ENCODE measurements at places on chromosomes 3 and 15.

GRCh38 chr15:85581495-85581894 lies 201.1 kb downstream of the AKAP13 start:
- no peak for DNase-seq

- DNase-seq: no peak
These were observed 542.7 kb upstream of the MDFIC2 start for GRCh38 chr3:70855149-70855548.

- no peak for DNase-seq
These were observed 4.8 kb downstream of the TTBK2 start for GRCh38 chr15:42915654-42916315.

- no peak for DNase-seq
These were observed 633.1 kb upstream of the TBL1XR1 start for GRCh38 chr3:177830411-177830849.

- DNase-seq: no peak
These were observed 21.1 kb upstream of the MAP3K13 start for GRCh38 chr3:185341616-185342458.

DNA sequence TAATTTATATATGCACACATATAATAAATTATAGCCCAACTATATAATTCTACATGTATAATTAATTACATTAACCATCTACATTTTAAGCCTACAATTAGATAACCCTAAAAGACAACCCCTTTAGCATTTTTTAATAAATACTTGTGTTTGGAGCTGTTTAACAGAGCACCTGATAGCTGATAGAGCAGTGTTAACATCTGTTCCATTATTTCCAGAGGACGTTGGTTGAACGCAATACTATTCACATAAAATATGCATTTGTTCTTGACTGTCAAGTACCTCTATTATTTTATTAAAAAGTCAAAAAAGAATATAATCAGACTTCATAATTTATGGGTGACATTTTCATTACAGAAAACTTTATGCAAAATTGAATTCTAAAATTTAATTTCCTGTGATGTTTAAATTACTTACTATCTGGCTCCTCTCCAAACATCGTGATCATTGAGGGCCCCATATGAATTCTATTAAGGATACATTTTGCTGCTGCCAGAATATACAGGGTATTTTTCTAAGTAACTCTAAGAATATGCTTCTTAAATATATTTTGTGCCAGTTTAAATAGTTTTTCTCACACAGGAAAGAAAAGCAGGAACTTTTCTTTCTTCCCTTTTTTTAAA lies 234.3 kb downstream of the SHOX2 start:
- no peak for DNase-seq

DNA sequence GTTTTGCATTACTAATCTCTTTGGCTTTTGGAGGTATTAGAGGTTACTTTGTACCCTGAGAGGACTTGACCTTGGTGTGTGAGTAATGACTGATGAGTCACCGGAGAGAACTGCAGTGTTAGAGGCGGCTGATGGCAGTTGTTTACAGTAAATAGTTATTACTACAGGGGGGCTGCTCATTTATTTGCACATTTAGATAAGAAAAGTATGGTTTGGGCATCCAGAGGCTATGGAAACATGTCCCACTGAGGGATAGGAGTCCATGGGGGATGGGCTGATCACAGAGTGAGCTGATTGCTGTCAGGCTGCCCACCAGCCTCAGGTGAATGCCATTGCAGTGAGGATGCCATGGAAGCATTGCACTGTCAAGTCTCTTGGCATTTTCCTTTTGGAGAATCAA lies 17.3 kb upstream of the STAC start:
- no peak for DNase-seq

DNA sequence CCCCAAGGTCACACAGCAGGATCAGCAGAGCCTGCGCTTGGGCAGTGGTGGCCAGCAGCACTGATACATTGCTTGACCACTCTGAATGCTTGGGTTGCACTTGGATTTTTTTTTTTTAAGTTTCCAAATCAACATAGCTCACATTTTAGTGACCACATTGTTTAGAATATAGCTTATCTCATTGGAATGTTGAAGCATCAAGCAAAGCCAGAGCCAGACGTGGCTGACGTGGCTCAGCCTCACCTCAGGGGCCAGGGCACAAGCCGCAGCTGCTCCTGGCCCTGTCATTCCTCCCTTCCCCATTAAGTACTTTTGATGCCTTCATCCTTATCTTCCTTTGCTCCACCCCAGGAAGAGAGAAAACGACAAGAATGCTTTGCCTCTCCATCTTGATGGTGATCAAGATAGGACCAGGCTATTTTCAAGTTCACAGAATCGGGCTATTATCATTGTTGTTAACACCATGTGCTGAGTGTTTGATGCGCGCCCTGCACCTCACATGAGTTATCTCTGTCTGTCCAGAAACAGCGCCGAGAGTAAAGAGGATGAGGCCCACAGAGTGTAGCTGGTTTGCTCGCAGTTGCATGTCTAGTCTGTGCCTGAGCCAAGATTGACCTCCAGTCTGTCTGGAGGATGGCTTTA lies 75.8 kb downstream of the AAGAB start:
- no peak for DNase-seq

GRCh38 chr3:21697707-21698106 lies 53.3 kb downstream of the ZNF385D start:
- DNase-seq: no peak

DNA sequence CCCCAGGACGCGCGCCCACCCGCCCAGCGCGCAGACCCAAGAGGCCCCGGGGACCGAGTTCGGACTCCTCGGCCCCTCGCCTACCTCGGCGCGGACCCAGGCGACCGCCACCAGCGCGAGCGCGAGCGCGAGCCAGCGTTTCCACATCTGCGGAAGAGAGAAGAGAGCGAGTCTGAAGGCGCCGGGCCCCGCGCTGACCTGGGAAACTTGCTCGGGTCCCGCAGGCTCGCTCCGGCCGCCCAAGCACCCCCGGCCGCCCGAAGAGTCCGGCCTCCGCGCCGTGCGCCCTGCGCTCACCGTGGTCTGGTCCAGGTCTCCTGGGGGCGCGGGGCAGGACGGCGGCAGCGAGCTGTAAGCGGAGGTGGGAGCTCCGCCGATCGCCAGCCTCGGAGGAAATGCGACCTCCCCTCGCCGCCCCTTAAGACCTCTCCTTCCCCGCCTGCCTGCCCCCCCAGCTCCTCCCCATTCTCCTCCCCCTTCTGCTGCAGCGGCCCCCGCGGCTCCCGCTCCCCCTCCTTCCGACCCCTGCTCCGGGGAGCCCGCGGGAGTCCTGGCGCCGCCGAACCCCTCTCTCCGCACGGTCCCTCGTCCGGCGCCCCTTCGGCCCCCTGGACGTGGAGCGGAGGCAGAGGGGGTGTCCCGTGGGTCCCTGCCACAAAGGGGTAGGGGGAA lies at the start of gene FSTL1:
Gene FSTL1, minus strand, starts transcription at position 393 of the 672 bp plus-strand sequence. Its CDS starts 246 bp downstream, at position 147.
- peak; percentile 52 for DNase-seq

GRCh38 chr15:74636984-74637383 lies 21.3 kb downstream of the CLK3 start:
- DNase-seq: no peak

GRCh38 chr3:113507501-113508067 lies 7.4 kb downstream of the SPICE1 start:
- DNase-seq: no peak

GRCh38 chr3:64267721-64268604 lies 42.7 kb upstream of the PRICKLE2 start:
- peak; percentile 9 for DNase-seq

GRCh38 chr3:61439122-61439458 lies 122.3 kb upstream of the PTPRG start:
- no peak for DNase-seq

DNA sequence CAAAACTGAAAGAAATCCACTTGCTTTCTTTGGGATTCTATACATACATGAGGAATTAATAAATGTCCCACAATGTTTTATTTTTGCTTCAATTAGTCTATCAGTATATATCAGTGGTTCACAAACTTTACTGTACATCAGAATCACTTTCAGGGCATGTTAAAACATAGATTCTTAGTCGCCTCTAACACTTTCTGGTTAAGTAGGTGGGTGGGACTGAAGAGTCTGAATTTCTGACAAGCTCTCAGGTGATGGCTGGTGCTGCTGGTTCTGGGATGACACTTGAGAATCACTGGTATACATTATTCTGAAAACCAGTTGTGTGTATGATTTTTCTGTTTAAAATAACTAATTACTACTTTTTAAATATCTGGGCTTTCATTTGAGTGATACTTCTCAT lies 393.3 kb downstream of the TBC1D5 start:
- no peak for DNase-seq

- no peak for DNase-seq
These were observed 81.1 kb downstream of the CCK start for GRCh38 chr3:42184651-42185443.

DNA sequence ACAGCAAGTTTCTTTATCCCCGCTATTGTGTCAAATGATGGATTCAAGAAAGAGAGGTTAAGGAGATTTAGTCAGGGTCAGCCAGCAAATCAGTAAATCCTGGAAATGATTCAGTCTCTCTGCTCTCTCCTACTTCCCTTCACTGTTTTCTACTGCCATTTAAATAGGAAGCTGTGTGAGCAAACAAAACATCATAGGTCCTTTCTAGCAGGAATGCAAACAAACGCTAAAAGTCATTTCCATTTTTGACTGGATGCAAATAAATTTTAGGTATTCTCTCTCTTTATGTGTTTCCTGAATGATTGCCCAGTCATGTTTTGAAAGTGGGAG lies 299.4 kb upstream of the RORA start:
- DNase-seq: no peak

GRCh38 chr3:40490916-40491315 lies 14.0 kb downstream of the ZNF619 start:
- no peak for DNase-seq

- DNase-seq: peak; percentile 62
These were observed at the start of gene LARP6 for GRCh38 chr15:70853973-70854665. Gene LARP6 (minus strand): TSS chr15:70854157. CDS start chr15:70854088, 69 bp downstream.

DNA sequence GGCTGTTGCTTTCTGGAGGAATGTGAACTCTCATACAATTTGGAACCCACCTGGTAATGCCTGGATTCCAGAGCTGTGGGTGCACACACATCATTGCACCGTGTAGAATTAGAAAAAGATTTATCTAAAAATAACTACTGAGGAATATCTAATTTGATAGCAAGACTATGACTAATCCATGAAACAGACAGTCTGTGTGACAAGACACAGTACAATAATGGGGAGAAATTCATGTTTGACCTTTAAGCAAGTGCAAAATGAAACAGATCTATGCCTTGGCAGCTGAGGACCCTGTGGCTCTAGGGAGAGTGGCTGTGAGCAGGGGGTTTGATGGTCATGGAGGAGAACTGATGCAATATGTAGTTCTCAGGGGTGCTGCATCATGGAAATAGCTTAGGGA lies 7.9 kb upstream of the DOCK3 start:
- DNase-seq: no peak
